ENCODE measurements at places on chromosomes 4 and X.

DNA sequence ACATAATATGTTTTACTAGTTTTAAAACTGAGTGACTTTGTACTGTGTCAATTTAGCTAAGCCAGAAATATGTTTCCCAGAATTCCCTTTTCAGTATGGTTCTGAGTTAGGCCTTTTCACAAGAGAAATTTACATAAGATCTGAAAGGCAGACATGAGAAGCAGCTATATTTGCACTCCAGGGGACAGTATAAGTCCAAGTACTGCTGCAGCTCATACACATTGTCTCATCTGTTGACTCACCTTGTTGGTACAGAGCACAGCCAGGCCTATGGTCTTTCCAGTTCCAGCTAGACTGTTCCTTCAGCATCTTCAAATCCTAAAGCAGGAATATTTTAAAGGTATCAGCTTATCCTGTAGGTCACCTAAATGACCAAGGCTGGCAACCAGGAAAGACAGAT is 53.5 kb downstream of the BMP3 start:
- no peak for DNase-seq

DNA sequence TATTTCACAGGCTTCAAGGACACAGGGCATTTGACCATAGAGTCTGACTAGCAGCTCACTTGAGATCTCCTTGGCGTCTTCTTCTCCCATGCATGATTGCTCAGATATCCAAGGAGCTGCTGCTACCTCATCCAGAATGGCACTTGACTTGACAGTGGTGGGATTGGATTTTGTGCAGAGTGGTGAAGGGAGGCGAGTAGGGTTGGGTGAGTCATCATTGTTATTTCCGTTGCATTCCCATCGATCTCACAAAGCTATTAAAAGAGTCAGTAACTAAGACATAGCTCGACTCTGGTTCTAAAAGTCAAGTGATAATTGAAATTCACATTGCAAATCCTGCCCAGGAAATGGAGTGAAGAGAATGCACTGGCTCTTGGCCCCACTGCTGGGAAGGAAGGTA is 27.7 kb downstream of the NHSL2 start:
- DNase-seq, result no peak

GRCh38 chrX:97968376-97969163 is 1084.9 kb downstream of the RPA4 start:
- no peak for DNase-seq

- no peak for DNase-seq
These were observed 215.3 kb upstream of the CTSO start for GRCh38 chr4:156169011-156169410.

- no peak for DNase-seq
These were observed 133.0 kb downstream of the FAT4 start for GRCh38 chr4:125447551-125448290.

- no peak for DNase-seq
These were observed 18.4 kb upstream of the SMIM10L2A start for GRCh38 chrX:135403374-135403773.

GRCh38 chr4:79625361-79625760 is 217.3 kb upstream of the GK2 start:
- DNase-seq, result no peak

GRCh38 chr4:15648600-15648999 is 6.6 kb downstream of the FBXL5 start:
- DNase-seq, result no peak

DNA sequence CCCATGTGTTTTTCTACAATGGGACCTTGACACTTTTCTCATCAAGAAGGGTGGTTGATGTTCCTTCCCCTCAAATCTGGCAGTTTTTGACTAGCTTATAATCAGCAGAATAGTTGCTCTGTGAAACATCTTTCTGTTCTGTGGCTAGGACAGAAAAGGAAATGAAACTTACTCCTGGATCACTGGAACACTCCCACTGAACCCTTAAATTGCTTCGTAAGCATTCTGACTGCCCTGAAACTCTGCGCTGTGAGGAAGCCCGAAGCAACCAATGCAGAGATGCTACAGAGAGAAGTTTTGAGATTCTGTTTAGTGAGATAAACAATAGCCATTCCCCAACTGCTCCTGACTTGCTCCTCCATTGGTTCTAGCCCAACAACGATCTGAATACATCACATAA is 602.2 kb downstream of the CENPC start:
- no peak for DNase-seq

GRCh38 chrX:21374163-21374993 is at the start of gene CNKSR2:
TSS of gene CNKSR2 (plus strand) at chrX:21374418. CDS start at chrX:21374898, 480 bp downstream.
- peak; percentile 69 for DNase-seq

GRCh38 chr4:61462451-61463326 is 262.6 kb downstream of the ADGRL3 start:
- DNase-seq, result no peak

- no peak for DNase-seq
These were observed 36.9 kb upstream of the PROM1 start for GRCh38 chr4:16120720-16121119.

DNA sequence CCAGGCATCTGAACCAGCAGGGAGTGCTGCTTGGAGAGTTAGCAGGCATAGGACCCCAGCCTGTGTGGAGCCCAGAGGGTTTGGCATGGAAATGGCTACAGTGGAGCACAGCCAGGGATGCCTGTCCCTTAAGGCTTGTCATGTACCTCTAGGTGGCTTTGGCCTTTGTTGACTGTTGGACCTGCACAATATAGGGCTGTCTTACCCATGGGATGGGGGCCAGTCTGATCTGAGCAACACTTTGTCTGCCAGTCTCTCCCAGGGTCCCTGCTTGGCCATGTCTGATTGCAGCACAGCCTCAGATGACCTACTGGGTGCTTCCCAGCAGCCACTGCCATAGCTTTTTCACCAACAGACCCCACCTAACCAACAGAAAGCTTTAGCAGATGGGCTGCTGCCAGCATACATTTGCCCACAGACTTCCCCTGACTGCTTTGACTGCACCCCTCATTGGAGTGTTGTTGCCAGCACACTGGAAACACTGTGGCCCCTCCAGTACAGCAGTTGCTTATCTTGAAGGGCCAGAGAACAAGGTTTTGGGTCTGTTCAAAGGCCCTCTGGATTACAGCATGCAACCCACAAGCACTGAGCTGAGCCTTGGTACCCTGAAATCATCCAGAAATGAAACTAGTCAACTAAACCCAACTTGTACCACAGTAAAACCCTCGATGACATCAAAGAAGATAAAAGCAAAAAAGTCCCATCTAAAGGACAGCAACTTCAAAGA is 22.1 kb downstream of the ANAPC10 start:
- no peak for DNase-seq

GRCh38 chr4:147625733-147626132 is 8.5 kb downstream of the TMEM184C start:
- no peak for DNase-seq

DNA sequence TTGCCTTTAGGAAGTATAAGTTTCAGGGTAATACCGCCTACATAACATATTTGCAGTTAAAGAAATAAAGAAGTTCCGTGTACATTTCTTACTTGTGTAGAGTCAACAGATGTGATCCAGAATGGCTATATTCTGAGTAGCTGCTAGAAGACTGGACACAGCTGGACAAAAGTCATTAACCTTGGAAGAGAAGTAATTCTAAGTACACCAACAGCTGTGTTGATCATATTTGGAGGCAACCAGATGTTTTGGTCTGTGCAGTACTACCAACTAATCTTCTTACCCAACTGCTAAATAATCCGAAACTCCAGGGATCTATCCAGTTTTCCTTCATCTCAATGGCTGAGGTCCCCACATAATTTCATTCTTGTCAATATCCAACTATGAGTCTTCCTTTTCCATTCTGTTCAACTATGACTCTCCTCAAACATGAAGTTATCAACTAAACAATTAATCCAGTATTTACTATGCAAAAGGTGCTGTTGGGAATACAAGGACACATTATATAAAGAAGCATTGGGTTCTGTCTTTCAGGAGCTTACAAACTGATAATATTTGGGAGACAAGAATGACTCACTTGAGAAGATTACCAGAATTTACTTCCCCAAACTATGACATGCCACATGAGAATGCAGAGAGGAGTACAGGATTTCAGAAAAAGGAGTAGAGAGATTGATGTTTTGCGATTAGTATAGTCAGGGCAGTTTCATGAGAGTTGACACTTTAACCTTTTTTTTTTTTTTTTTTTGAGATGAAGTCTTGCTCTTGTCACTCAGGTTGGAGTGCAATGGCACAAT is 78.2 kb downstream of the COL4A6 start:
- DNase-seq, result no peak

DNA sequence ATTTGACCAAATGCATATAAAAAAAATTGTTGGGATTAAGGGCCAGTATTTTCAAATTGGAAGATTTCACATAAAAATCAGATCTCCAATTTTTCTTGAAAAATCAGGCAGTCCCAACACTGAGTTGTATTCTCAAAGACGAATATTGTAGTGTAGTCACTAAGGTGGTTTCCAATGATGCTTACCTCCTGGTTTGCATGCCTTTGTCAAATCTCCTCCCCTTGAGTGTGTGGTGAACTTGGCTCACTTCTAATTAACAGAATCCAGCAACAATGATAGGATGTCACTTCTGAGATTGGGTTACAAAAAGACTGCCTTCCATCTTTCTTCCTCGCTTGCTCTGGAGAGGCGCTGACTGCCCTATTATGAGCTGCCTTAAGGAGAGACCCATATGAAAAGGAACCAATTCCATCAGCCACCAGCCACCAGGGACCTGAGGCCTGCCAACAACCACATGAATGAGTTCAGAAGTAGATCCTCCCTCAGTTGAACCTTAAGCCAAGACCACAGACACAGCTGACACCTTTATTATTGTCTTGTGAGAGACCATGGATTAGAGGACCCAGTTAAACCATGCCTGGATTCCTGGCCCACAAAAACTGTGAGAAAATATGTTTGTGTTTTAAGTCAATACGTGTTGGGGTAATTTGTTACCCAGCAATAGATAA is 31.2 kb upstream of the TSPAN5 start:
- no peak for DNase-seq

GRCh38 chrX:78693536-78693935 is 34.4 kb upstream of the RTL3 start:
- DNase-seq, result no peak

DNA sequence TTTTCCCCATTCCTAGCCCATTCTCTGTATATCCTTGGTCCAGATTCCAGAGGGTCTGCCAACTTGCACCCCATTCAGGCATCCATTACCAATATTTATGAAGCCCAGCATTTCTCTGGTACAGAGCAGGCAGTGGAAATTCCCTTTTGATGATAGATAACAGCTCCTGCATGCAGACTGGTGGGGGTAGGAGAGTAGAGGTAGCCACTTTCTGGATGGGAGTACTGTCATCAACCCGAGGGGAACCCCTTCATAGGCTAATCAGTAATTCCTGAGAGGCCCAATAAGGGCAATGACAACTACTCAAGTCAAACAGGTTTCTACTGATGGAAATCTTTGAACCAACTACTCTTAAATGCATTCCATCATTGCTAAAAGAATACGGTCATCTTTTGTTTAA is 63.7 kb downstream of the COL25A1 start:
- DNase-seq, result no peak

DNA sequence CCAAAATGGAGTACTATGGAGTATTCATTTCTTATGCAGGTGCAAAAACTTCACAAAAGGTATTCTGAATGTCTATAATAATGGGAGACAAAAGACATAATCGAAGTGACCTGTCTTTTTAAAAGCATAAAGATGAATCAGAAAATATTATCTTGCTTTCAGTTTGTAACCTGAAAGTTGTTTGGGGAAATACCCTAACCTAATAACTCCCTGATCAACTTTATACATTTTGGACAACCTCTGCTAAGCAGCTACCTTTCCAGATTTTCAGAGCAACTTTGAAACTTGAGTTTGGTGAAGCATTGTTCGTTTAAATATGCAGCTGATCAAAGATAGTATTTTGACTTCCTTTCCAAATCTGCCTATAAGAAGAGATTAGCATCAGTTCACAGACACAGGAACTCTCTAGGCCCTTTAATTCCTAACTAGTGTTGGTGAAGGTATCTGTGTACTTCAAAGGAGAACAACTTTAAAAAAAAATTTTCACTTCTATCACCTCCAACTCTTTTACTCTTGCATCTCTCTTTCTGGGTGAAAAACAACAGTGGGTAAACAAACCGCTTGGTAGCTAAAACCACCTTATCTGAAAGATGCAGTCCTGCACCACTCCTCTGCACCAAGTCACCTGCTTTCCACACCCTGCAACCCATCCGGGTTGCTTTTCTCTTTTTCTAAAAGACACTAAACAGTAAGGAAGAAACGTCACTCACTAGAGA is 26.5 kb downstream of the CD40LG start:
- DNase-seq, result no peak

DNA sequence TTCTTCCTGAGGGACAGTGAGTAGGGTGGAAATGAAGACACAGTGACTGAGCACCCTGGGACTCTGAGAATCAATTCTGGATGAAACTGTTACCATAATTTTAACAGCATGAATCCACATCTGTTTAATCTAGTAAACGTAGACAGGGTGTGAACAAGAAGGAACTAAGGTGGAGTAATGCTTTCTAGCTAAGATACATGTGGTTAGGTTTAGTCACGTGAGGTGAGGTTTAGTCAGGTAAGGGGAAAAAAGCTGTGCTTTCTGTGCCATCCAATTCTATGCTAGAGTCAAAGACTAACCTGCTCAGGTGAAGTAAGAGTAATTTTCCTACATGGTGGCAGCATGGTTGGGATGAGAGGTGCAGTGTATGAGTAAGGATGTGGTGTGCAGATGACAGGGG is 54.0 kb upstream of the C4orf54 start:
- no peak for DNase-seq

DNA sequence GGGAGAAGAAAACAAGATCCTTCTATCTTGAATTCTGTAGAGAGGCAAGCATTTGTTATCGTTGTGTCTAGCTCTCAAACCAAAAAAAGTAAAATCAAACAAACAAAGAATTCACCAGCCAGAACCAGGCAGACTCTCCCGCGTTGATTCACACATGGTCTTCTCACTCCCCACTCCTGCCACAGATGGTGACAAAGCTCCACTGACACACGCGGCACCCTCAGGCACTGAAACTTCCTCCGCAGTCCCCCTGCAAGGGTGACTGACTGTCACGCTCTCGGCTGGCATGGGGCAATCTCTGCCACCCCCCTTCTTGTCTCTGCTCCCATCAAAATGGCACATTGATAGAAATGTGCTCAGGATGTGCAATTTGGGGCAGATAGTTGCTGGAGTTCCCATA is 304.9 kb downstream of the DHX15 start:
- DNase-seq, result no peak

DNA sequence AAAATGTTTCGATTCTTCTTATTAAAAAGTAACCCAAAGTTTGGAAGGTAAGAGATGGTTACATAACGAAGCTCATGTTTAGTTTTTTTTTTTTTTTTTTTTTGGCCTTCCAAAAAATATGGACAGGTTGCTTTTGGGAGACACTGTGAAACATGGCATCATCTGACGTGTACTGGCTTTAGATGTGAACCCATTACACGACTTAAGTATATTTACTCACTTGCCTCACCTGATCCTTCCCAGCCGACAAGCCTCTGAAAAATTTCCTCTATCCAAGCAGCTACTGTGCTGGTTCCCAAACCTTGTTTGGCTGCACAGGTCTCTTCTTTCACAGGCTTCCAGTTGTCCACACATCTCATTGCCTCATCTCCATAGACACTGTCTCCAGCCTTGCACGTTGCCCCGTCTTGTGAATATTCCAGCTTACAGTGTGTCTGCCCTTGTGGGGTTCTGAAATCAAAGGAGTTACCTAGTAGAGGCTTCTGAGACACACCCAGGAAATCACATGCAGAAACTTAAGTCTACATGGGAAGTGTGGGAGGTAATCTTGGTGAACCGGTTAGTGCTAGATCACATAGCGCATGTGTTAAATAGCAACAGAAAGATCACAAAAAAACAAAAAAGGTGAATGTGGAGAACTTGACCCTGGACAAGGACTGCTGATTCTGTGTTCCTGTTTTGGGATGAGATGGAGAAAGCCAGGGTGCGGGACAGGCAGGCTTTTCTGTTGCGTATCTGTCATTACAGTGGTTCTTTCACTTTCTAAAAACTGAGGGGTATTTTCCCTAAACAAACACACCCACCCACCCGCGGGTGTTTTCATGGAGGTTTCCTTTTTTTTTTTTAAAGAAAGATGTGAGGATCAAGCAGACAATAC is 328.6 kb downstream of the ARHGAP10 start:
- DNase-seq, result no peak

Measured in activated T-cell treated with anti-CD3 and anti-CD28 coated beads for 48 hours (primary cell).